NCI-H2081 (cell line): ENCODE measurements at places on chromosomes 2 and 18.

DNA sequence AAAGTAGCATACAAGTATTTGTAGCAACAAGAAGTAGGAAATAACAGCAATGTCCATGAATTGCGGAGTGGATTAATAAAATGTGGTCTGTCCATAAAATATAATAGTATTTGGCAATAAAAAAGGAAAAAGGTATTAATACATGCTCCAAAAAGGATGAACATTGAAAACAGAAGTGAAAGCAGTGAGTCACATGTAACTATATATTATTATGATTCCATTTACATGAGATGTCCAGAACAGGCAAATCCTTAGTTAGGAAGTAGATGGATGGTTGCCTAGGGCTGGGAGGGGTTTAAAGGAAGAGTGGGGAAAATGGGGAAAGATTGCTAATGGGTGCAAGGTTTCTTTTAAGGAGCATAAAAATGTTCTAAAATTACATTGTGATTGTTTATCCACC is 44.5 kb downstream of the CCDC74A start:
- DNase-seq = no peak

GRCh38 chr2:189076572-189076971 is 102.4 kb downstream of the COL3A1 start:
- DNase-seq = no peak

DNA sequence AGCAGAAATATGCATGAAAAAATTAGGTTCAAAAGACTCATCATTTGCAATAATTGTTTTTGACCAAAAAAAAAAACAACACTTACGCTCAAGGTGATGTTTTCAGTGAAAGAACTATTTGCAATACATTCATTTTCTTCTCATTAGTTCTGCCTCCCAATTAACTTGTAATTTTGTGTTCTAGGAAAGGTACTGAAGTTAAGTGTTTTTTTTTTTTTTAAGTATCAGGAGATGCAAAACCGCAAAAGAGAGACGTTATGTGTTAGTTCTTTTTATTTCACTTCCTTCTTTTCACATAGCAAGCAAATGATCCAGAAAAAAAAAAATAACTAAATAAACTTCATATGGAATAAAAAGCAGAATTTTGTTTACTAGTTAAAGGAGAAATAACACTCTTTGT is 735.2 kb upstream of the GCFC2 start:
- DNase-seq = no peak

GRCh38 chr18:10274301-10274700 is 180.1 kb upstream of the APCDD1 start:
- DNase-seq = no peak

- DNase-seq = no peak
Measured at GRCh38 chr2:54545702-54546450, 89.7 kb downstream of the SPTBN1 start.

- no peak for DNase-seq
Measured at GRCh38 chr2:112062894-112063293, 7.8 kb downstream of the TMEM87B start.

- DNase-seq = no peak
Measured at GRCh38 chr2:1795261-1796231, 51.2 kb upstream of the PXDN start.

DNA sequence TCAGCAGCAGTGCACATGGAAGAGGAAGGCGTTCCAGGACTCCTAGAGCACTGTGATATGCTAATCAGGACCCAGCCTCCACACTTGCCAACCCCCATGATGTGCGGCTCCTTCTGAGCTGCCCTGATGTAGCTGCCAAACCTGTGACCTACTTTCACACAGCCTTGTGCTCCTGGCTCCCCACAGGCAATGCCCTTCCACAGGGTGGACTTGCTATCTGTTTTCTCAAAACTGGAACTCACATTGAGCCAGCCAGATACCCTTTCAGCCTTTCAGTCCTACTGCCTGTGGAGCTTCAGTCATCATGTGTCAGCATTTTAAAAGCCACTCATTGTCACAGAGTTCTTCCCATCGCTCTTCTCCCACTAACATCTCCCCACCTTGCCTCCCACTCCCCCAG is 181.6 kb downstream of the AFF3 start:
- no peak for DNase-seq

GRCh38 chr2:114709936-114710850 is 267.8 kb downstream of the DPP10 start:
- DNase-seq = no peak

- DNase-seq = peak; percentile 43
Measured at GRCh38 chr2:157592948-157593347, 35.7 kb downstream of the ACVR1C start.

GRCh38 chr18:36458306-36458705 is 160.8 kb downstream of the FHOD3 start:
- DNase-seq = no peak

GRCh38 chr2:20397811-20398447 is 47.3 kb upstream of the PUM2 start:
- no peak for DNase-seq

DNA sequence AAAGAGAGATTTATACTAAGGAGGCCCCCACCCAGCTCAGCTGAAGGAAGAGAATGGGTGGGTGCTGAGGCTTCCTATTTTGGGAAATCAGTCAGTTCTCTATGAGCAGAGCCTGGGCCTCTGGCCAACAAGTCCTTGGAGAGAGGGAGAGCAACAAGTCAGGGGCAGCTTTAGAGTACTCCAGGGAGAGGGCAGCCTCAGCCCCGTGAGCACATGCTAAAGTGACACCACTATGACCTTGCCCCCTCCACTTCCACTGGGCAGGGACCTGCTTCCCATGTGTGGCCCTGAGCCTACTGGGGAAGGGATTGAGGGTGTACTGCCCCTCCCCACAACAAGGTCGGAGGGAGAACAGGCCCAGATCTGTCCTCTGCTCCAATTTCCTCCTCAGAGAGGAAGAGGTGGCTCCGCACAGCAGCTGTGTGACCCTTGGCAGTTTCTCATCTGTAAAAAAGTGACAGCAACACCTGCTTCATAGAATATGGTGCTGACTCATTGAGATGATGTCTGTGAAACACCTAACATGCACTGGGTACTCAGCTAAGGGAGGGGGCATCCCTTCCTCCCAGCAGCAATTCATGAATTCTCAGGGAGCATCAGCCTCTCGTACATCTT is 72.9 kb downstream of the CLHC1 start:
- peak; percentile 57 for DNase-seq

- DNase-seq = no peak
Measured at GRCh38 chr18:33735428-33735827, 157.4 kb downstream of the ASXL3 start.

DNA sequence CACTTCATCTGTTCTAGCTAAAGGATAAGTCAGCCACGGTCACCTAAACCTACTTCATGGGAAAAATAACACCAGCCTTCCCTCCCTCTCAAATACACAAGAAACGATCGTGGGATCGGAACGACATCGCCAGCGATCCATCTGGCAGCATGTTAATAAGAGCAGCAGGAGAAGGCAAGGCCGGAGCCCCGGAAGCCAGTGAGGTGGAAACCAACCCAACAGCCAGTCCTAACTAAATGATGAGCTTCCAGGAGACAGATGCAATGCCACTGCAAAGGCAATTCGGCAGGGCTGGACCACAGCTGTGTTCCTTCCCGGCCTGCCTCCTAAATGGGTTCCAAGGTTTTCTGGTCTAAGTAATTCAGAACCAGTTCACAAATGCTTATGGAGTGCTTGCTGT is 117.5 kb downstream of the TMEM163 start:
- DNase-seq = no peak

- no peak for DNase-seq
Measured at GRCh38 chr2:46144133-46144800, 152.9 kb upstream of the EPAS1 start.

DNA sequence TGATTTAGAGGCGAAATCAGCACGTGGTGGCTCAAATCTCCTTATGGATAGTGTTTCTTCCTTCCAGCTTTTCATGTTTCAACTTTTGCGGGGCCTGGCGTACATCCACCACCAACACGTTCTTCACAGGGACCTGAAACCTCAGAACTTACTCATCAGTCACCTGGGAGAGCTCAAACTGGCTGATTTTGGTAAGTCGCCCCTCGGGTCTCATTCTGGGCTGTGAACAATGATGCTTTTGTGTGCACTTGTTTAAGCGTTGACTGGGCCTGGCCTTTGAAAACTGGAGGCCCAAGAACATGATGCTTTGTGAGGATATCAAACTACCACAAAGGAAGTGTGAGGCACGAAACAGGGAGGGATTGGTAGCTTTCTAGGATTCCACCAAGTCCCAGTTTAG is 27.4 kb downstream of the CDK15 start:
- DNase-seq = no peak

DNA sequence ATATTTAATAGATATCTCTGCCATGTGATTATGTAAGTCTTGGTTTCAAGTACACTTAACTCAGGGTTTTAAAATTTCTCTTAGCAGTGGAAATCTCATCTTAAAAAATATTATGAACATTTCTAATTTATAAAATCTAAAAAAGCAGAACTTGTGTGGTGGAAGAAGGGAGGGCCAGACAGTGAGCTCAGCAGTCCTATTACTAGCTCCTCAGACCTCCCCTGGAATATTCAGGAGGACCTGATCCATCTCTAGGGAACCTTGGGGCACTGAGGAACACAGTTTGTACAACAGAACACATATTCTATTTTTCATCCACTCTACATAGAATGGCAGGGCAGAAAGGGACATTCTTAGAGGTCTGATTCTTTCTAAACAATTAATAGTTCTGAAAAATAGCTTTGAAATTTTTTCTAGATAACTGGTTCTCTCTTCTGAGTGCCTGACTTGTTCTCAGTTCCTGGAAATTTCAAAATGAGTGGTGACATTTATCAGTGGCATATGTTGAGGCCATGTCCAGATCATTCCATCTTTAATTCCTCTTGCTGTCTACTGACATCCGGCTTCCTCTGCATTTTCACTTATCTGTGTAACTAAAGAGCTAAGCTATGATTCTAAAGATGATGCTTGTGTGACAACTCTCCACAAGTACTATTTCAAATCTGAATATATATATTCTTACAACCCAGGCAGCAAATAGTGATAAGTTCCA is 8.2 kb upstream of the MAP4K4 start:
- DNase-seq = no peak

DNA sequence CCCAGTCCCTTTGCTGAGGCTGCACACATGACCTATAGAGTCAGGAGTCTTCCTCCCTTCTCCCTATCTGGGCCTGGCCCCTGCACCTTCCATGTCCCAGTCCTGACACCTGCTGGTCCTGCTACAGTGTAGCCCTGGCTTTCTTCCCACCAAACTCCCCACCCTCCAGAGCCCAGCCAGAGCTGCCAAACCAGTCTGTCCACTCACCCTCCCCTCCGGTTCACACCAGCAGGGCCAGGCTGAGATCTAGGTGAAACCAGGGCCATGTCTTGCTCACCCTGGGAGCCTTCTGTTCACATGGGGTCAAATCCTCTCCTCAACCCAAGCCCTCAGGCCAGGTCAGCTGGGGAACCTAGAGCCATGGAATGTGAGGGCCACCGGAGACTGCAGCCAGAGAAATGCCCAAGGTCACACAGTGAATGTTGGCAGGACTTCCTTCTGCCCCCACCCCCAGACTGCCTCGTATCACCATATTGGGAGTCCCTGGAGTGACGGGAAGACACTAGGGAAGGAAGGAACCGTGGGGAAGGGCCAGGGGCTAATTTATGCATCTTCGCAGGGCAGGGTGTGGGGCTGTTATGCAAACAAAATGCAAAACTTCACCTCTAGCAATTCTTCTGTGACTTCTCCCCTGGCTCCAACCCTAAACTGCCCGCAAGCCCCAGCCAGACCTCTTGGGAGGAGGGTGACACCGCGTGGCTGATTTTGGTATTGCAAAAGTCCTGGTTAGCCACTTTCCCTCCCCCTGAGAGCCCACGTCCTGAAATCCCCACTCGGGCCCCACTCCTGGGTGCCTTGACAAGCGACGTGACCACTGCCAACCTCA is 14.6 kb downstream of the TNS1 start:
- peak; percentile 37 for DNase-seq

DNA sequence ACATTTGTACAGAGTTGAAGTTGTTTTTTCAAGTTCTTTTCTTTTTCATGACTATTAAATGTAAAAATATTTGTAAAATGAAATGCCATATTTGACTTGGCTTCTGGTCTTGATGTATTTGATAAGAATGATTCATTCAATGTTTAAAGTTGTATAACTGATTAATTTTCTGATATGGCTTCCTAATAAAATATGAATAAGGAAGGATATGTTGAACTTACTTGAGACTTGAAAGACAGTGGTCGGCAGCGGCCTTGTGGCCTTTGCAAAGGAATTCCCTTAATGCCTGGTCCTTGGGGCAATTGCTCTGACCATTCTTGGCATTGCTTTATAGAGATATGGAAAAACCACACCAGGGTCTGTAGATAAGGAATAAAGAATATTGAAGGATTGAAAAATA is 25.9 kb upstream of the TMEM87B start:
- no peak for DNase-seq
